ENCODE measurements at places on chromosomes 3 and 15.

DNA sequence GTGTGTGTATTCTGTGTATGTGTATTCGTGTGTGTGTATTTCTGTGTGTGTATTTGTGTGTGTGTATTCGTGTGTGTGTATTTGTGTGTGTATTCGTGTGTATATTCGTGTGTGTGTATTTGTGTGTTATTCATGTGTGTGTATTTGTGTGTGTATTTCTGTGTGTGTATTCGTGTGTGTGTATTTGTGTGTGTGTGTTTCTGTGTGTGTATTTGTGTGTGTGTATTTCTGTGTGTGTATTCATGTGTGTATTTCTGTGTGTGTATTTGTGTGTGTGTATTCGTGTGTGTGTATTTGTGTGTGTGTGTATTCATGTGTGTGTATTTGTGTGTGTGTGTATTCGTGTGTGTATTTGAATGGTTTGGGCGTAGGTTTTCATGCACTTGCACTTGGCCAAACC, 405.4 kb downstream of the SOX2 start:
- DNase-seq, result no peak

- no peak for DNase-seq
Observed at GRCh38 chr3:15207836-15208504, 1.9 kb downstream of the CAPN7 start.

- peak; percentile 40 for DNase-seq
Observed at GRCh38 chr3:114214542-114215341, 22.6 kb downstream of the ZNF80 start.

DNA sequence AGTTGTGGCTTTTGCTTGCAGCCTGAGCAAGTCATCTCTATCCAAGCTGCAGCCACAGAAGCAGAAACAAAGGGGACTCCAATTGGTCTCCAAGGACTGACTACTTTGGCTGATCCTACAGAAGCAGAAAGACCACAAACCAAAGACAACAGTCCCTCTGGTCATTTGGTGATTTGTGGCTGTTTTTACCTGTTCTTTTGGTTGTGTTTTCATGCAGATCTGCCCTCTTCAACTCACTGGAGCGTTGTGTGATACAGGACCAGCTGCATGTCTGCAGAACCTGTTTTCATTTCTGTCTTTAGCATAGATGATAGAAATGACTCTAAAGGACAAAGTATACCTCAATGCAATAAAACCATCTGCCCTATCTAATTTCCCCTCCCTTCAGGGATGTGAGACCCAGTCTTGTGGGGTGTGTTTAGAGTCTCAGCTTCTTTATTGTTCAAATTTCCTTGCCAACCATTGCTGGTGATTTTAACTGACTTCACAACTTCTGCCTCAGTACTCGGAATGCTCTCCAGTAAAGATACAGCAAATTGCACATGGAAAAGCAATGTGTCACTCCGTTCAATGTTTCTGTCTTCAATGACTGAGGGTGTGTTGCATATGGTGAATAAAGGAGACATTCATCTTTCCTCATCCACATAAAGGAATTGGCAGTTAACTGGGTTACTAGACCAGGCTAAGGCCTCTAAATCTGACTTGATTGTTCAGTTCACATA, 48.9 kb upstream of the SLC7A14 start:
- no peak for DNase-seq

DNA sequence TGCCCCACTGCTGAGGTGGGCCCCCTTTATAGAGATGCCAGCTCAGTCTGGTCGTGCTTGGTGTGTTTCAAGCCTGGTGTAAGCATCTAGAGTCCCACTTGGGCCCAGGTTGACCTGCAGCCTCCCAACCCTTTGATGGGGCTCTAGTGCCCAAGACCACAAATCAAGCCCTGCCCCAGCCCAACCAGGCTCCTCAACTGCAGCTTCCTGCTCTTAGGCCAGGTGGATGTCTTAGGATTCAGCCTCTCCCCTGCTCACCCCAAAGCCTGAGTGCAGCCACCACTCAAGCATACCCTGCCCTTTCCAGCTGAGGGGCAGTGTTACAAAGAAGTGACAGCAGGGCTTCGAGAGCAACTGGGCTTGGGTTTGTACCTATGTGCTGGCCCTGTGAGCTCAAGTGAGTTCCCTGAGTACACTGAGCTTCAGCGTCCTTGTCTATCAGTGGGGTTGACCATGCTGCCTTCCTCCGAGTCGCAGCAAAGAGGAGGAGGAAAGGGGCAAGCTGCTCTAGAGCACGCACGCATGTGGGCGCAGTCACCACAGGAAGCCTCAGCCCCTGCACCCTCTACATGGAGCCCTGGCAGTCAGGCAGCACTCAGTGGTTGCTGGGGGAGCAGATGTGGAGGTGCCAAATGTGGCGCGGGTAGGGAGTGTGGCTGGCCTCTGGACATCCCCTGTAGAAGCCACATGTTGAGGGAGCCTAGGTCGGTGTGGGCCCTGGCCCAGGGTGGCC, 120.7 kb downstream of the EEFSEC start:
- DNase-seq, result no peak

- DNase-seq, result peak; percentile 35
Observed at GRCh38 chr3:54427941-54428871, 305.9 kb downstream of the CACNA2D3 start.

- no peak for DNase-seq
Observed at GRCh38 chr3:52829906-52830463, 487 bp downstream of the ITIH4 start.

DNA sequence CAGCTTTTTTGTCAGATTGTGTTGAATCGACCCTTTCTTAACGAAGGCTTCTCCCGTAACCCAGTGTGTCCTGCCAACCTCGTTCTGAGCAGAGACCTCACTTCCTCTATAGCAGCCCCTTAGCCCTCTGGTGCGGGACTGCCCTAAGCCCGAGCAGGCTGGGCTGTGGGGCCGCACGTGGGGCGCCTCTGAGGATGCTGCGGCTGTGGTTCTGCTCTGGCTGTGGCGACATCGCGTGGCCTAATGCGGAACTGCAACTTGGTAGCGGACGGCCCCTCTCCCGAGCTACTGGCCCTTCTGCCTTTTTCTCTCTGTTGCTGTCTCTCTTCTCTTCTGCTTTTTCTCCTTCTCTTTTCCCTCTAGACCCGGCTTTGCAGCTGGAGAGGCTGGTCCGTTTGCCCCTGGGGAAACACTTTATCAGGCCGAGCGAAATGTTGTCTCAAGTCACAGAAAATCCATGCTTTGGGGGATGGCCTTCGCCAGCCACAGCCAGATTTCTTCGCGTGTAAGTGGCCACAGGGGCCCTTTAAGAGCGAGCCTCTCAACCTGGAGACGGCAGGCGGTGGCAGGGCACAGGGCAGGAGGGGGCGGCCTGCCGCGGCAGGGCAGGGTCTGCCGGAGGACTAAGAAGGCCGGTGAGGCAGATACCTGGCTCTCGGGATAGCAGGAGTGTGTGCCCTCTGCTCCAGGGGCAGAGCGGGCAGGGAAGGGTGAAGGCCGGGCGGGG, 19.4 kb upstream of the KIF23 start:
- peak; percentile 82 for DNase-seq

- DNase-seq, result no peak
Observed at GRCh38 chr3:137762674-137763593, 1.2 kb upstream of the SOX14 start.

GRCh38 chr3:63891518-63891917, 20.7 kb downstream of the SCAANT1 start:
- DNase-seq, result no peak

GRCh38 chr15:31101262-31102038, at the start of gene TRPM1:
TSS of gene TRPM1 (minus strand) at chr15:31101725. CDS start at chr15:31081355, 20,370 bp downstream.
- no peak for DNase-seq

GRCh38 chr3:12590096-12590495, 33.2 kb downstream of the MKRN2 start:
- DNase-seq, result no peak

GRCh38 chr15:41013691-41014414, 60.6 kb downstream of the CHAC1 start:
- no peak for DNase-seq

GRCh38 chr3:8266730-8267131, 234.9 kb upstream of the LMCD1 start:
- no peak for DNase-seq

DNA sequence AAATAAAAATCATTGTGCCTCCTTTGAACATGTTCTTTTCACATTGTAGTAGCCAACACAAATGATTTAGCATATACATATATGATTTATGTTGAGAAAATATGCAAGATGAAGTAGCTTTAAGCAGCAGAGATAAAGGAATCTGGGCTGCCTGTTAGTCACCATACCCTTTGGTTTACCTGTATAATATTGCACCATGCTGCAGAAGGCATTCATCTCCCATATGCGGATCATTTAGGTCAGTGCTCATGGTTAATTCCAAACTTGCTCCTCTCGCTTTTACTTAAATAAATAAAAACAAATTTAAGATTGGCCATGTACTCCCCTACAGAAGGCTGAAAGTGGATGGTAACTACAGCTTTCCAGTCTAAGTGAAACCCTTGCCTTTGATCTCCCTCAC, 86.7 kb upstream of the TBL1XR1 start:
- no peak for DNase-seq

- no peak for DNase-seq
Observed at GRCh38 chr3:175349168-175349567, 490.0 kb downstream of the NAALADL2 start.

- no peak for DNase-seq
Observed at GRCh38 chr3:109177908-109178307, 41.4 kb downstream of the C3orf85 start.

DNA sequence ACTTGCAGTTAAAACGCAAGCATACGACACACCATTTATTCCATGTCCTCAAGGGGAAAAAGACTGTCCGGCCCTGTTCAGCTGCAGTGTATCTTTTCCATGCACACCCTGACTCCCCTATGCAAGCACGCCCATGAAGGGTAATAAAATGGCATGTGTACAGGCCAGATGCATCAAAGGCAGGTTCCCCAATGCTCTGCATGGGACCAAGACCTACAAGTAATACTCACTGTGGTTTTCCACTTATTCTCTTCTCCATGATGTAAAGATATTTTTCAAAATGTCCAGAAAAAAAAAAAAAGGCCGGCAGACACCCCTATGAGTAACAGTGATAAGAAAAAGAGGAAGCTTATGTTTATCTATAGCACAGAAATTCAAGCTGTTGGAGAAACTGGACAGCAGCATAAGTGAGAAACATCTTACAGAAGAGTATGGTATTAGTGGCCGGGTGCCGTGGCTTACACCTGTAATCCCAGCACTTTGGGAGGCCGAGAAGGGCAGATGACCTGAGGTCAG, 70.8 kb downstream of the MCF2L2 start:
- no peak for DNase-seq

GRCh38 chr3:196440041-196440537, 7.9 kb upstream of the UBXN7 start:
- DNase-seq, result no peak

DNA sequence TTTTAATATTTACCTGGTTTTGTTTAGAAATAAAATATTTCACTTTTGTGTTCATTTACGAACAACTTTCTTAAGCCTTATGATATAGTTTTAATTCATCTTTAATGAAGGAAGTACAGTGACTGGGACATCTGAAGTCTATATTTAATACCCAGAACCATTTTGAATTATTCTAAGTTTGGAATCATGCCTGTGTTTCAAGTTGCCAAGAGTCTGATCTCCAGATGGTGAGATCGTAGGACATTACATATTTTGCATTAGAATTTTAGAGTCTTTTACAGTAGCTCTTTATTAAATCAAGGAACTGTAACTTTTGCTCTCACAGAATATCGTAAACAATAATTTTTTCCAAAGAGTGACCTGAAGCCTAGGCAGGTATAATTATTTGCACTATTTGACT, 420.7 kb downstream of the SI start:
- DNase-seq, result no peak

DNA sequence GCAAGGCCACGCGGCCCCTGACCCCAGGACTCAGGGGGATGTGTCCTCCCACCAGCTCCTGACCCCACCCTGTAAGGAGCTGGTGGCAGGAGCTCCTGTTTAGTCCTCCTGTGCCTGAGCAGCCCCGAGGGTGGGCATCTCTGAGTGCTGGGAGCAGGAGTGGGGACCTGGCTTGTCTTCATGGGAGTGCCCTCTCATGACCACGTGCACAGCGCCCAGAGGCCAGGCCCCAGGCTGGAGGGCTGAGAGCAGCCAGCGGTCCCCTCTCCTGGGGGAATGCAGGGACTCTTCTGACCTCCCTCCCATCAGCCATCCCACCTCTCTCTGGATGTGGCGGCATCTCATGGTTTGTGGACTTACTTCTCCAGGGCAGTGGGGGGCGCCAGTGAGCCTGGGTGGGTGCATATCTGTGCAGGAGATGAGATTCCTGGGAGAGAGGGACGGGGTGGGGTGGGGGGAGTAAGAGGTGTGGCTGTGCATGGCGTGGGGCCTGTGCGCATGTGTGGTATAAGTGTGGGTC, 205.6 kb downstream of the TBC1D2B start:
- no peak for DNase-seq

DNA sequence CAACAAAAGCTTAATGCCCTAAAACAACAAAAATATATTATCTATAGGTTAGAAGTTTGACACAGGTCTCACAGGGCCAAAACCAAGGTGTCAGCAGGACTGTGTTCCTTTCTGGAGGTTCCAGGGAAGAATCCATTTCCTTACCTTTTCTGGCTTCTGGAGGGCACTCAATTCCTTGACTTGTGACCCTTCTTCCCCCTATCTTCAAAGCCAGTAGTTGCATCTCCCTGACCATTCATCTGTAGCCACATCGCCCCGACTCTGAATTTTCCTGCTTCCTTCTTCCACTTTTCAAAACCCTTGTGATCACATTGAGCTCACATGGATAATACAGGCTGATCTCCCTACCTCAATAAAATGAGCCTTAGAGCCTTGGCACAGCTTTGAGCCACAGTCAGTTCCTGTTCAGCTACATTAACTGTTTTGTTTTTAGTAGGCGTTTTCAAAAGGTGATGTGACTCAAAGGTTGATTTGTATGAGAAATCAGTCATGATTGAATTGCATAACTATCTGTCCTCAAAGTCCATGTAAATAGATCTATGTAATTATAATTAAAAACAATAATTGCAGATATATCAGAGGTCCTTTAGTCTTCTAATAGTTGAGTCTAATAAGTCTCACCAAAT, 12.4 kb downstream of the PFN2 start:
- no peak for DNase-seq

- DNase-seq, result no peak
Observed at GRCh38 chr3:113174304-113174703, 37.1 kb upstream of the BOC start.

- no peak for DNase-seq
Observed at GRCh38 chr3:25885544-25885943, 95.7 kb downstream of the OXSM start.

DNA sequence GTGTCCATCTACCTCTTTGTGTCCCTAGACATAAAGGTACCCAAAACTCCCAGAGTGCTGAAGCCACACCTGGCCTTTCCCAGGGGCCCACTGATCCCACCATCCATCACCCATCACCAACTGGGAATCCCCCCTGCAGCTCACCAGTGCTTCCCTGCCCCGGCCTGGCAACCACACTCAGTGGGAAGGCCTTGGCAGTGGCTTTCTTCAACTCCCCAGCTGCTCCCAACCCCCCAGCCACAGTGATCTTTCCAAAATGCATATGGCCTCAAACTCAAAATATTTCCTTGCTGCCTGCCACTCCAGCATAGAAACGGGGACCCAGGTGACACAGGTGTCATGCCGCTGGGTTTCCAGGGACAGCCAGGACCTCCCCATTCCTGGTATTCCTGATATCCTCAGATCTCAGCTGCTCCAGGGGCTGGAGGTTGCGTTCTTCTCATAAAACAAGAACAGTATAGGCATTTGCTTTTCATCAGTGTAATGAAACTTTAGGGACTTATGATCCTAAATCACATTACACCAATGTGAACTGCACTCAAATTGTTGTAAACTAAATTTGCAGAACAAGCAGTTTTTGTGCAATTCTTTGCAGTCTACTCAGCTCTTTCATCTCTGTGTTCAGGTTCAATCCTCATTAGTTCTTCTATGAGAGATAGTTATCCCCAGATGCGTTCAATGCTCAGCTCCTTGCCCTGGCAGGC, 1.3 kb downstream of the OCA2 start:
- DNase-seq, result no peak

GRCh38 chr15:95025924-95026728, 794.8 kb downstream of the MCTP2 start:
- peak; percentile 3 for DNase-seq

Measured in stimulated activated CD4-positive, alpha-beta T cell treated with anti-CD3 and anti-CD28 coated beads, Interleukin-1b, Interleukin-23, amount 100 ng/mL, for 48 hours (primary cell).